ENCODE measurements at places on chromosomes 11 and 22.

- DNase-seq = no peak
Observed at GRCh38 chr22:33883561-33883960, 36.7 kb downstream of the LARGE1 start.

GRCh38 chr11:1762537-1763302 is 1.0 kb downstream of the CTSD start:
- DNase-seq = peak; percentile 39

GRCh38 chr22:24059121-24059520 is 48.0 kb downstream of the CABIN1 start:
- DNase-seq = no peak

DNA sequence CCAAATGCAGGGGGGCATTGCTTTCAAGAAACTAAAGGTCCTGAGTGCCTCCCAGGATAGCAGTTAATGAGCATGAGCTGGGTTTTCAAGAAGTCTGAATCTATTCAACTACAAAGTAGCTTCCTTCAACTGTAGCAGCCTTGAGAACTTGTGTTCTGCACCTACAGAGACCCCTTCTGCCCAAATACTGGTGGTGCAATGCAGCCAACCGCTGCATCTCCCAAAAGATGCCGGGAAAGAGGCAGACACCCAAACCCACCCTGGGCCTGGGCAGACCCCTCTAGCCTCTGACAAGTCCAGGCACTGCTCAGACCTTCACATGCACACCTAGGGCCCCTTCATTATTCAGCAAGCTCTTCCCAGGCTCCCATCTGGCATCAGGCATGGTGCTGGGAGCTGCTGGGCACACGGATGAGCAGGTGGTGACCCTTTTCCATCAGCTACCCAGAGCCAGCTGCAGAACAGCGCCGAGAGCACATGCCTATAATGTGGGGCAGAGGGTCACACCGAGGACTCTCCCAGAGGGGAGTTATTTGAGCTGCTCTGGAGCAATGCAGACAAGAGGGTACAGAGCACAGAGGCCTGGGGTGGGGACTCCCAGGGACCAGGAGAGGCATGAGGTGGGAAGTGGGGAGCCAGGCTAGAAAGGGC is 44.9 kb upstream of the ETS1 start:
- peak; percentile 58 for DNase-seq

DNA sequence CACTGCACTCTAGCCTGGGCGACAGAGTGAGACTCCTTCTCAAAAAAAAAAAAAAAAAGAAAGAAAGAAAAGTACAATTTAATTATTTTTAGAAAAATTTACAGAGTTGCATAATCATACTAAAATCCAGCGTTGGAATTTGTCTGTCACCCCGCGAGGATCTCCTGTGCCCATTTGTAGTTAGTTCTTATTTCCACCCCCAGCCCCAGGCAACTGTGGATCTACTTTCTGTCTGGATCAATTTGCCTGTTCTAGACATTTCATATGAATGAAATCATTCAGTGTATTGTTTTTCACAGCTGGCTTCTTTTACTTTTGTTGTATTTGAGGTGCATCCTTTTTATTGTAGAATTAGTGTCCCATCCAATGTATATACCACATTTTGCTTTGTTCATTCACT is 102.6 kb upstream of the RASSF10 start:
- no peak for DNase-seq

DNA sequence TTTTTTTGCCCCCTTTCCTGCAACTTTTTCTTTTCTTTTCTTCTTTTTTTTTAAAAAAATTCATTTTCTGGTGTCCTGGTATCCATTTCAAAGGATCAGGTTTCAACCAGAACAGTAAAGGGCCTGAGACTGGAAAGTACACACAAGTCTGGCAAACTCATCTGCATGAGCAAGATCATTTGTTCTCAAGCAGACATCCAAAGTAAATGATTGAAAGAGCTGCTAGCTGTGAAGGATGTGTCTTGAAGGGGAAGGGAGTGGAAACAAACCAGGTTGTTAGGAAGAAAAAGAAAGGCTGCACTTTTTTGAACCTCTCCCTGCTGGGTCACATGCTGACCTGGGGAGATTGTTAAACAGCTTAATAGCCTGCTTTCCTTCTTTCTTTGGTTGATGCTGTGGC is 5.3 kb downstream of the YAP1 start:
- DNase-seq = no peak

DNA sequence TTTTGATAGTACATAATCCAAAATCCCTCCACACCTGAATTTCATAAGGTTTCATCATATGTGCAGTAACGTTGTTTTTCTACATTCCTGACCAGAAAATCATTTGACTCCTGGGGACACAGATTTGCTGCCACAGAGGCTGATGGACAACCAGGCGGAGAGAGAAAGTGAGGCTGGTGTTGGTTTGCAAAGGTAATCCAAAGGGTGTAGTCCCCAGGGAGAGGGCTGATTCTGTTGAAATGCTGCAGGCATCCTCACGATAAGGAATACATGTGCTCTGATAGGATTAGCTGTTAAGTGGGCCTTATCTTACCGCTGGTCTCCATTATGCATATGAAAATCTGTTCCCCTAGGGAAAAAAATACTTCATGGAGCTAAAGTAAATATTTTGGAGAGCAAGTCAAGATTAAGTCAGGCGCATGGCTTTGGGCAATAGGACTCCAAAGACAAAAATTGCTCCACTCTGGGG is 8.1 kb downstream of the APOL6 start:
- no peak for DNase-seq

GRCh38 chr11:119376197-119376847 is 5.2 kb downstream of the USP2 start:
- DNase-seq = no peak

GRCh38 chr11:88357323-88358039 is 19.9 kb upstream of the CTSC start:
- DNase-seq = peak; percentile 25

DNA sequence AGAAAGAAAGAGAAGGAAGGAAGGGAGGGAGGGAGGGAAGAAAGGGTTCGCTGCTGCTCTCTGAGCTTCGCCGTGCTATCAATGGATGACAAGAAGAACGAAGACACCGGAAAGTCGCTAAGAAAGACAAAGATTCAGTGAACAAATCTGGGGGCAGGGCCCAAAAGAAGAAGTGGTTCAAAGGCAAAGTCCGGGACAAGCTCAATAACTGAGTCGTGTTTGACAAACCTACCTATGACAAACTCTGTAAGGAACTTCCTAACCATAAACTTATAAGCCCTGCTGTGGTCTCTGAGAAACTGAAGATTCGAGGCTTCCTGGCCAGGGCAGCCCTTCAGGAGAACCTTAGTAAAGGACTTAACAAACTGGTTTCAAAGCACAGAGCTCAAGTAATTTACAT is 2.9 kb upstream of the TTLL1 start:
- DNase-seq = no peak

DNA sequence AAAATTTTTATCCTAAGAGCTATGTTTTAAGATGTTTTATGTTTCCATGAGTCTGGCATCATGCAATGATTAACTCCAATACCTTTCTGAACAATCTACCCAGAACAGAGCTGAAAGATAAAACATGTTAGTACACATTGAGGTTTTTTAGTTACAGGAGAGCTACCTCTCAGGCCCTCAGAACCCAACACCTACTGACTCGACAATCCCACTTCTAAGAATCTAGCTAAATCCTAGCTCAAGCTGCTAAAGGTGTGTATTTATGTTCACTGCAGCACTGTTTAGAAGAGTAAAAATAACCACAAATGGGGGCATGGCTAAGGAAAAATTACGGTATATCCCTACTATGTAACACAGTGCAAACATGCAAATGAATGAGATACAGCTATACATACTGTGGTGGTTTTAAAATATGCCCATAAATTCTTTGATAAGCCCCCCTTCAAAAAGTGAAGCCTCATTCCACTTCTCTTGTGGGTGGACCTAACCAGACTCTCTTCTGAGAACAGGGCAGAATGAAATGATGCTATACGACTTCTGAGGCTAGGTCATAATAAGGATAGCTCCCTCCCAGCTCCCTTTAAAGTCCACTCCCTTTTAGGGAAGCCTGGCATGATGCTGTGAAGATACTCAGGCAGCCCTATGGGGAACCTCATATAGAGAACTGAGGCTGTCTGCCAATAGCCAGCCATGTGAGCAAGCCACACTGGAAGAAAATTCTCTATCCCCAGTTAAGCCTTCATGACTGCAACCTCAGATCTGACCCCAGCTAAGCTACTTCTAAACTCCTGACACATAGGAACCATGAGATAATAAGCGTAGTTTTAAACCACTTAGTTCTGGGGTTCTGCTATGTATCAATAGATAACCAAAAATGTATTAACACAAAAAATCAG is 29.5 kb downstream of the TMEM123 start:
- no peak for DNase-seq

DNA sequence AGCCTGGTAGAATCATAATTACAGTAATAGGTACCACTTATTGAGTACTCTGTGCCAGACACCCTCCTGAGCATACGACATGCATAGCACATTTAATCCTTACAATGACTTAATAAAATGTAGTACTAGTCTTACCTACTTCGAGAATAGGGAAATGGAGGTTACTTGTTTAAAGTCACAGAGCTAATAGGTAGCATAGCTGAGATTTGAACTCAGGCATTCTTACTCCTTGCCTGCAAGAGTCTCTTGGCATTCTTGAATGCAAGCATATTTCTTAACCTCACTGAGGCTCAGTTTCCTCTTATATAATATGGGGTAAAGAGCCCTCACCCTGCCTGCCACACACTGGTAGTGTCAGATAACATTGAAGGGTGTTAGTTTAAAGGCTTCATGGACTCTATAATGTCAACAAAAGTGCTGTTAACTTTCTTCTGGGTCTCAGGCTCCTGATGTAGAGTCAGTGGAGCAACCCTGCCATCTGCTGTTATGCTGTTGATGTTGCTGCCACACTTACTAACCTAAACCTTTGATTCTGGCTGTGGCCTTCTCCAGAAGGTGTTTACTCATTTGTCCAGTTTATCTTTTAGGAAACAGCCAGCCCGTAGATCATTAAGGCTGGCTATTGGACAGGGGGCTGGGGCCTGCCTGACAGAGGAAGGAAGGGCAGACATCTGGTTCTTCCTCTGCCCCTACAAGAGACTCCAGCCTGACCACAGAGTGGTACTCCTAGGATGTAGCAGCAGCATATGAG is 18.9 kb downstream of the LIMK2 start:
- peak; percentile 47 for DNase-seq

DNA sequence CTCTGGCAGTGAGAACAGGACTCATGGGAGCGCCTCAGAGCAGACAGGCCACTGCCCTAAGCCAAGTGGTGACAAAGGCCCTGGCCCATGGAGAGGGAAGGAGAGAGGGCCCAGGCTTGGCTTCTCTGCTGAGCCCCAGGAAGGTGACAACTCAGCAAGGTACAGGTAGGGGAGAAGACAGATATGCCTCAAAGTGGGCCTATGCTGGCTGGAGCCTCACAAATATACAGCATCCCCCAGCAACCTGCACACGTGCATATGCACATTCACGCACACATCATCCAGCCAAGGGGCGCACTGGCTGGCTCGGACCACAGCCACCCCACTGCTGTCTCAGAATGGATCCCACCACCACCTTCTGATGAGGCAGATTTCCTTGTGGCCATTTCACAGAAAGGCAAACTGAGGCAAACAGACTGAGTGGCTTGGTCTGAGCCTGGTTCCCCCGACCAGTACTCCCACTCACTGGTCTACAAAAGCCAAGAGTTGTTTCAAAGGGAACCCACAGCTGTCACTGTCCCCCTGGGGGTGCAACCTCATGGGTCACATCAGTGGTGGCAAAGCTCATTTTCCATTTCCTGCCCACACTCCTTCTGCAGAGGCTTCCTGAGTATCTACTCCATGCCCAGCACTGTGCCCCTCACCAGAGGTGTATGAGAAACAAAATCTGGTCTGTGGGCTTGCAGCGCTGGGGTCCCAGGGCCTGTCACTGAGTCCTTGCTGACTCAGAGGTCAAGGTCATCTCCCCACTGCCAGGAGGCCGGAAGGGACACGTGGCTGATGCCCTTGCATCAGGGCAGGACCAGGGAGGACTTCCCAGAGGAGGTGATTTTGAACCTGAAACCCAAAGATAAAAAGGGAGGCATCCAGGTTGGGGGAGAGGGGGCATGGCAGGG is 67.3 kb upstream of the PRR5 start:
- DNase-seq = no peak

GRCh38 chr11:3341298-3341697 is 37.6 kb downstream of the ZNF195 start:
- DNase-seq = peak; percentile 55

GRCh38 chr11:1522081-1522424 is 35.5 kb upstream of the MOB2 start:
- DNase-seq = no peak

GRCh38 chr11:73246303-73246702 is 25.8 kb upstream of the P2RY6 start:
- no peak for DNase-seq

GRCh38 chr22:23862103-23862502 is 4.4 kb downstream of the SLC2A11 start:
- peak; percentile 70 for DNase-seq

DNA sequence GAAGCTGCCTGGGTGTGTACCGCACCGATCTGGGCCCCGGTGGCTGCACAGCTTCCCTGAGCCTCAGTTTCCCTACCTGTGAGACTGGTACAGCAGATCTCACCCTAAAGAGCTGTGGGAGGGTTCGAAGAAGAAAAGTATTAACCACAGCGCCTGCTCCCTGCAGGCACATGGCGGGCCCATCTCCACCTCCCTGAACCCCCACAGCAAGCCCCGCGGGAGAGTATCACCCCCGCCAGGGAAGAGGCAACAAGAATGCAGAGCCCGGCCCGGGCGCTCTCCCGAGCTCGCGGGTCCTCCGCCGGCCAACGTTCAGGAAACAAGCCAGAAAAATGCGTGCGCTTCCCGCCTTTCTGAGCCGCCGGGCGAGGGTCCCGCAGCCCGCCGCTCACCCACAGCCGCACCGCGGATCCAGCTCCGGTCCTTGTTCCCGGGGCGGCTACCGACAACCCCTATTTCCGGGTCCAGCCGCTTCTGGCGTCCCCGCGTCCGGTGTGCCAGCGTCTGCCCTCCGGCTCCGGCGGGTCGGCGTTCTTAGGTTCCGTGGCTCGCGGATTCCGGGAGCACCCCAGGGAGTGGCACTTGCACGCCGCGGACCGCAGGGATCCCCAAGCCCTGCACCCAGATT is at the start of gene TOP3B:
TSS of gene TOP3B (minus strand) at position 450 of the 628 bp plus-strand sequence. CDS start 7,078 bp downstream, outside the sequence.
- peak; percentile 86 for DNase-seq

- no peak for DNase-seq
Observed at GRCh38 chr11:86740628-86741483, 59.5 kb upstream of the PRSS23 start.

- no peak for DNase-seq
Observed at GRCh38 chr11:73195191-73196007, 22.7 kb upstream of the P2RY2 start.

DNA sequence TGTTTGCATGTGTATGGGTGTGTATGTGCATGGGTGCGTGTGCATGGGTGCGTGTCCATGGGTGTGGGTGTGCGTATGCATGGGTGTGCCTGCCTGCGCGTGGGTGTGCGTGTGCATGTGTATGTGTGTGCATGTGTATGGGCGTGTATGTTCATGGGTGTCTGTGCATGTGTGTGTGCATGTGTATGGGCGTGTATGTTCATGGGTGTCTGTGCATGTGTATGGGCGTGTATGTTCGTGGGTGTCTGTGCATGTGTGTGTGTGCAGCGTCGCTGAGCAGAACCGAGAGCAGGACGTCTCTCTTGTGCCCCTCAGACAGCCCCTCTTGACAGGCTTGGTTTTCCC is 13.9 kb downstream of the IL17REL start:
- DNase-seq = no peak

Data from GM20000 (cell line).